Left kidney (tissue), 8 donors: ENCODE measurements at places on chromosomes 2 and 18. TPM values are rescaled to one million over a fixed set of nuclear protein-coding genes. Genes with fewer than 3 reads are reported as not detected.

CAPN13 gene
- polyA plus RNA-seq = 2.5 TPM

CHRNG gene
- 1.5 TPM for polyA plus RNA-seq

LYPD6 gene
- polyA plus RNA-seq = 18.8 TPM

CIB4 gene
- polyA plus RNA-seq = 0.48 TPM

CDCA7 gene
- 46.8 TPM for polyA plus RNA-seq

HOXD11 gene
- 63.7 TPM for polyA plus RNA-seq

TCF23 gene
- polyA plus RNA-seq = 0.50 TPM

COL4A3 gene
- 79.8 TPM for polyA plus RNA-seq

CRYBA2 gene
- not detected for polyA plus RNA-seq

SCYGR4 gene
- not detected for polyA plus RNA-seq

PTPRN gene
- 0.27 TPM for polyA plus RNA-seq

PKDCC gene
- polyA plus RNA-seq = 363 TPM

PIEZO2 gene
- polyA plus RNA-seq = 23.7 TPM

GRCh38 chr18:78856569-78857313 lies 122.9 kb upstream of the SALL3 start:
- DNase-seq = no peak

DNA sequence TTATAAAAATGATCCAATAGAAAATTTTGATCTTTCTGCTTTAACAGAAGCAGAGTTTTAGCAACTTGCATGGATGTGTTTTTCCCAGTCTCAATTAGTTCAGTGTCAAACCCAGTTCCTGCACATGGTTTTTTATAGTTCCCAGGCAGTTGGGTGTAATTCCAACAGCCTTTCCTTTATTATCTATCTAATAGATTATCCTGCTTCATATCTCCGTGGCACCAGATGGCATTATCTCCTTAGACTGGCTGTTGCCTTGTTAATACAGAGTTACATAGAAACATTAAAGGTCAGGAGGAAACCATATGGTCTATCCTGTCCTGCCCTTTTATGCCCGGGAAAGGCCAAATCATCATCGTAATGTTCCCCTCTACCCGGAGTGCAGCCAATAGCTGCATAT lies 400.9 kb upstream of the SMIM21 start:
- no peak for DNase-seq

DNA sequence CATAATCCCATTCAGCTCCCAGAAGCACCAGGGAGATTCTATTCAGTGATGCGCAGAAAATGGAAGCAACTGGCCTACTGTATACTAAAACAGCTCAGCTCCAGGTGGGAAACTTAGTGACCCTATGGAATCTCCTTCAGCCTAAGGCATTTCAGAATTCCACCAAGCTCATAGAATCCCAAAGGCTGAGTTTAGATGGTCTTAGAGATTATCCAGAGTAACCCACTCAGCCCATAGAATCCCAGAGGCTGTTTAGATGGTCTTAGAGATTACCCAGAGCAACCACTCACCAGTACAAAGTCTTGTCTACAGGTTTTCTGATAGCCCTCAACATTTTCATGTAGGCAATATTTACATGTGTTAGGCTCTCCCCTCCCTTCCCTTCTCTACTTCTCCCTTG lies 232.0 kb upstream of the SLC14A2 start:
- no peak for DNase-seq

GRCh38 chr2:55363636-55364035 lies 56.0 kb downstream of the CCDC88A start:
- DNase-seq = no peak

DNA sequence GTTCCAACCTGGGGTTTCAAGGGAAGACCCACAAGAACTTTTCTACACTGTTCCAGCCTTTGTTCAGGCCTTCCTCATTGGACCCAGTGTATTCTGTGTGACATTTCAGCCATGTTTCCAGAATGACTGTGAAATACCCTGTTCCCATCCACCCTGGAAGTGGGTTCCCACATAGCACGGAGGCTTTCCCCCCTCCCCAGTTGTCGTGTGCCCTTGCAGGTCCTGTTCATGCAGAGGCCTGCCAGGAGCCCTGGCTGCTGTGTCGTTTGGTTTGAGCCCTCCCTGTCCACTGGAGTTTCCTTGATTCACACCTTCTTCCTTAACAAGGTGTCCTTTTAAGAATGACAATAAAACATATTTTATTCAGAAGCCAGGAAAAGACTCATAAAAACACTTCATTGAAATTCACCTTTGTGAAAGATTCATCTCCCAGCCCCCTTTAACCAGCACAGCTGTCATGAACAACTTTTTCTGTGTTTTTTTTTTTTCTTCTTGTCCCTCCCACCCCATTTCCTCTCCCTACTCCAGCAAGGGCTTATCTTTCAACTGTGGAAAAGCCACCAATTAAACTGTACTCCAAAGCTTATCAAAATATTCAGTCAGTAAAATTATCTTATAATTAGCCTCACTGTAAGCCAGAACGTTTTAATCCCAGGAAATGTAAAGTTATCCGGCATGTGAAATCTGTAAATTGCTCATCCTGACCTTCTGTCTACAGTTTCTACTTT lies 106.4 kb downstream of the ACOXL start:
- no peak for DNase-seq

DNA sequence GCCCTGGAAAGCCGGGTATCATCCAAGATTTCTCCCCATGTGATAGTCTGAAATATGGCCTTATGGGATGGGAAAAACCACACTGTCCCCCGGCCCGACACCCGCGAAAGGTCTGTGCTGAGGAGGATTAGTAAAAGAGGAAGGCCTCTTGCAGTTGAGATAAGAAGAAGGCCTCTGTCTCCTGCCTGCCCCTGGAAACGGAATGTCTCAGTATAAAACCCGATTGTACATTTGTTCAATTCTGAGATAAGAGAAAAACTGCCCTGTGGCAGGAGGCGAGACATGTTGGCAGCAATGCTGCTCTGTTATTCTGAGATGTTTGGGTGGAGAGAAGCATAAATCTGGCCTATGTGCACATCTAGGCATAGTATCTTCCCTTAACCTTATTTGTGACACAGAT lies 26.8 kb downstream of the RUFY4 start:
- DNase-seq = no peak

- DNase-seq = no peak
Measured at GRCh38 chr2:79717364-79718007, 204.6 kb downstream of the CTNNA2 start.

DNA sequence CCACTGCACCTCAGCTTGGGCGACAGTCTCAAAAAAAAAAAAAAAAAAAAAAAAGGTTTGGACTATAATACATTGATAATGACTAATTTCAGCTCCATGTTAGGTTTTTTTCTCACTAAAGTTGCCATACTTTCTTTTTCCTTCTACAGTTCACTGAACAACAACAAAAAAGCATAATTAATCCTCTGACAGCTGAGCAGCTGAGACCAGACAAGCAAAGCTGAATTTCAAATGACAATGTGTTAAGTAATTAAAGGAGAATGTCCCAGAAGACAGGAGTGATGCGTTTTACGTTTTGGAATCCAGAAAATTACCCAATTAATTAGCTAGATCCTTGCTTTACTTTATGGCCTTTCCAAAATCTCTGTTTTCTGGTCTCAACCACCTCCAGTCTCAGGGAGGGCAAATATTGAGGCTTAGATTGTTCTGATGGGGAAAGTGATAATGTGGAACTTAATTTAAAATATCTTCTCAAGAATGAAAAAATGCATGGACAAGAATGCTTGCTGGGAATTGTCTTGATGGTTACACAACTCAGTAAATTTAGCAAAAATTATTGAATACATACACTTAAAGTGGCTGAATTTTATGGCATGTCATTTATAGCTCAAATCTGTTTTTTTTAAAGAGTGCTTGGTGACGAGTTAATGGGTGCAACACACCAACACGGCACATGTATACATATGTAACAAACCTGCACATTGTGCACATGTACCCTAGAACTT lies 17.4 kb upstream of the RMDN2 start:
- no peak for DNase-seq

DNA sequence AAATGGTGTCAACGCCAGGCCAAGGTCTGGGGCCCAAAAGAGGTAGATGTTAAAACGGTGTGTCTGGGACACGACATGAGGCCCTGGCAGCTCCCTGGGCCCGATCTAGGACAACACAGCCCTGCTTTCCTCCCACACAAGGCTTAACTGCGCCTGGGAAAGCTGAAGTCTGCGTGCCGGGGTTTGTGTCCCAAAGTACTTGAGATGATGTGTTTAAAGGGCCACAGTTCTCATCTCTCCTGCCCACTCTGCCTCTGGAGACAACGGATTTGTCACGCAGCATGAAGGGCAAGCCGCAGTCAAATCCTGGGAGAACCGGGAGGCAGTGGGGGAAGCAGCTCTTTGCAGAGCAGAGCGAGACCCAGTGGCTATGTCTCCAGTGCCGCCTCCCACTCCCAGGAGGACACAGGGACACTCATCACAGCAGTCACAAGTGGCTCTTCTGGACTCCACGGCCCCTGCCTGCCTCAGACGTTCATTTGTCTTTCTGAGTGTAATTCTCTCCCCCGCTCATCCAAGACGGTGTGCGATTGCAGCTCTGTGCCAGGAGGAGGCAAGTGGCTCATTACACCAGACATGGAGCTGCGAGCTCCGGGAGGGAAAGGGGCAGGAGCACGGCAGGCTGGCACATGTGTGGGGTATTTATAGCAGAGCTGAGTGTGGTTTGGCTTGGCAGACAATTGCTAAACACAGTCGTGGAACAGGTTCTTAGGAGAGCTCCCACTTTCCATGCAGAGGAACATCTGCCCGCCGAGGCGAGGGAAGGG lies 57.7 kb upstream of the SEMA4C start:
- DNase-seq = no peak

- DNase-seq = no peak
Measured at GRCh38 chr2:17892770-17893534, 14.5 kb downstream of the KCNS3 start.

GRCh38 chr2:32680942-32681341 lies 53.1 kb downstream of the TTC27 start:
- DNase-seq = no peak

DNA sequence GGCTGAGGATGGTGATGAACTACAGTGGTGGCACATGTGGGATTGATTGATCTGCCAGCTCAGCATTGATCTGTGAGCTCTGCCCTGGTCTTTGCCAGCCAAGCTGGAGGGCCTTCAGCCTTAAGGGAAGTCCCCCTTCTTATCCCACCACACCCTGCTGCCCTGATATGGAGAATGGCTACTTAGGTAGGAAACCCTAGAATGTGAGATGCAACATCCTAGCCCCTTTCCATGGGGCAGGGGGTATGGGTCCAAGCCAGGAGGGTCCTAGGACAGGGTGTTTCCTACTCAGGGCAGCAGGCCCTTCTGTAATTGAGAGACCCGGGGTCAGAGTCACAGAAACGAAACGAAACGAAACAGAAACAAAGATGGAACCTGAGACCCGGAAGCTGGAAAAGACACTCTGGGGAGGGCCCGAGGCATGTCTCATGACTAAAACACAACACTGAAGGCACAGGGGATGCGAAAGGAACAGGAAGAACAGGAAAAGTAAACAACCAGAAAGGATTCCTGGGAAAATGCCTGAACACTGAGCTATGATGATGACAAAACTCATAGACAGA lies 16.9 kb upstream of the SULT1C2 start:
- DNase-seq = peak; percentile 68

GRCh38 chr2:8251291-8251690 lies 430.6 kb upstream of the ID2 start:
- no peak for DNase-seq

DNA sequence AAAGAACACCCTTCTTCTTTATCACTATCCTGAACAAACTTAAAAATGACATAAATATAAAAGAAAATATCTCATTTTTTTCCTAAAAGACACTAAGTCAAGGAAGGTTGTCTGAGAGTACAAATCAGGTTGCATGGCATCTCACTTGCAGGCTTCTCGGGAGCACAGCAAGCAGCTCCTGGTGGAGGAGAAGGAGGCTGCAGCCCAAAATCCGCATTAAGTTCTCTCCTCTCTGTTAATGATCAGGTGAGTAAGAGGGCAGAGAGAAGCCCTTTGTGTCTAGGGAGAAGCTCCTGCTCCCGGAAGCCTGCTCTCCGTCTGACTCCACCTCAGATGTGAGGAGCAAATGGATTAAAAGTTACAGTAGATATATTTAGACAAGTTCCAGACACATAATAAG lies 35.0 kb upstream of the DOK6 start:
- no peak for DNase-seq
